ENCODE measurements at places on chromosomes 7 and 10.

DNA sequence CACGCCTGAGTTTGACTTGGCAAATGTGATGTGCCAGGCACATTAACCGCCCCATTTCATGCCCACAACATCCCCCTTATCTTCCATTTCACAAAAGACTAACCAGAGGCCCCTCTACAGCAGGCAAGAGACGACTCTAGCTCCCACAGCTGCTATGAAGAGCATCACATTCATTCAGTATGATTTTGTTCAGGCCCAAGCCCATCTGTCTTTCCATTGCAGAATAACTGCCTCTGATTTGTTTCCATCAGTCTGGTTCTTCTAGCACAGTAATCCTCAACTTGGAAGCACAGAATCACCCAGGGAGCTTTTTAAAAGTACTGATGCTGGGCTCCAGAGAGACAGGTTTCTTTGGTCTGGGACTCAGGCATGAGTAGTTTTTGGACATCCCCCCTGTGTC, 169.7 kb downstream of the NEURL1 start:
- no peak for DNase-seq

DNA sequence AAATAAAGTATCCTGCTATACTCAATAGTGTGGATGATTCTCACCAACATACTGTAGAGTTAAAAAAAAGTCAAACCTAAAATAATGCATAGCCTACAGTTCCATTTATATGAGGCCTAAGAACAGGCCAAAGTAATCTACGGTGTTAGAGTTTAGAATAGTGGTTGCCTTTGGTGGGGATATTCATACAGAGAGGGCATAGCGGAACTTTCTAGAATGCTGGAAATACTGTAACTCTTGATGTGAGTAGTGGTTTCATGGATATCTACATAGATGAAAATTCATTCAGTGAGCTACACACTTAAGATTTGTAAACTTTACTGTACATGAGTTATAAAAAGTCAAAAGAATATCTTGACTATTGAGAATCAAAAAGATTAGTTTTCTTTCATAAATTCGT, 349.9 kb upstream of the NFE2L3 start:
- no peak for DNase-seq

DNA sequence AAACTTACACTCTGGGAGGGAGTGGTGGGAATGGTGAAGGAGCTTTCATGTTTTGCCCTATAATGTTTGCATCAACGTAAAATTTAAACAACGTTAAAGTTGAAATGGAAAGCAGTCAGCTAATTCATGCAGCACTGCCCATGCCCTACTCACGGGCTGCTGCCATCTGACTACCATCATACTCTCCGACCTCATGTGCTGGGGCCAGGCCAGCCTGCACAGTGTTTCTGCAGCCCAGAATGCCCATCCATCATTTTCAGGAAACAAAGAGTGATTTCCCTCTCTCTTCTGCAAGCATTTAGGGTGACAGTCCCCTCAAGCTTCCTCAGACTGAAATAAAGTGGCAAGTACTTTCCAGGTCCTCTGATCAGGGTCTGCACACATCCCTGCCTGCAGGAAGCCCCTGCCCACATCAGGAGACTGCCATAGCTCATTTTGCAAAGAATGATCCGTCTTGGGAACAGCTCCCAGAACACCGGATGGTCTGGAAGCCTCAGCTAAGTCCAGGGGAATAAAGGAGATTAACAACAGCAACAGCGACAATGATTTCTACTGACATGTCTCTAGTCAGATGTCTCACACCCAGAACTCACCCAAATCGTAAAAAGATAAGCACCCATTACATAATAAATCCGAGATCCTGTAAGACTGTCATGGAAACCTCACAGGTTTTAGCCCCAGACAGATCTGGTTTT, 40.3 kb downstream of the ARHGAP22 start:
- DNase-seq, result no peak

DNA sequence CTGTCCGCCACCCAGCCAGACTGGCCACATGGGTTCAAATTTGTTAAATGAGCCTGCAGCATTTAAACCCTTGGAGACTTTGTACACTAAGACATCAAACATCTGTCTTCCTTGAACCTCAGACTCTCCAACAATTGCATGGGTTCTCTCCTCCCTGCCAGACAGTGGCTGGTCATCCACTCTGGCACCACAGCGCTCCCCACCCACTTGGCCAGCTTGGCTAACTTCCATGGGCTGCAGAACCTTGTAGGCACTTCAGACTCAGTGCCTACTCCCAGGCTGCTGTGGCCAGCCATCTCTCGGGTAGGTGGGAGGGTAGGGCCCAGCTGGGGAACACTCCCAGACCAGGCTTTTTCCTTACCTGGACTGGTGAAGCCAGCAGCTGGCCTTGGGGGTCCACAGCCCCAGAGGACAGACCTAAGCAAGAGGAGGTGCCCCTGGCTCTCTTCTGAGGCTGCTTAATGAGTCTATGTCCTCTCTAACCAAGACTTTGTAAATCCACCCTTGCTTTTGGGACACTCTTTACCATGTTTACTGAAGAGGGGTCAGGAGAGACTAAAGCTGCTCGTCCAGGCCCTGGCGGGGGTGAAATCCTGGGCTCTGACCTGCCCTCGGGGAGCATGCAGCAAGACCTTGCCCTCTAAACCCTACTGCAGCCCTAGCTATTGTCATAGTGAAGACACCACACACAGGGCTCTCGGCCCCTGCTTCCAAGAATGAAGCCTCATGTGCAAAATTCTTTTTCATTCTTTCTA, 82.7 kb downstream of the ARHGAP22 start:
- no peak for DNase-seq

- DNase-seq, result no peak
Measured at GRCh38 chr7:90520484-90520883, 51.0 kb downstream of the PTTG1IP2 start.

DNA sequence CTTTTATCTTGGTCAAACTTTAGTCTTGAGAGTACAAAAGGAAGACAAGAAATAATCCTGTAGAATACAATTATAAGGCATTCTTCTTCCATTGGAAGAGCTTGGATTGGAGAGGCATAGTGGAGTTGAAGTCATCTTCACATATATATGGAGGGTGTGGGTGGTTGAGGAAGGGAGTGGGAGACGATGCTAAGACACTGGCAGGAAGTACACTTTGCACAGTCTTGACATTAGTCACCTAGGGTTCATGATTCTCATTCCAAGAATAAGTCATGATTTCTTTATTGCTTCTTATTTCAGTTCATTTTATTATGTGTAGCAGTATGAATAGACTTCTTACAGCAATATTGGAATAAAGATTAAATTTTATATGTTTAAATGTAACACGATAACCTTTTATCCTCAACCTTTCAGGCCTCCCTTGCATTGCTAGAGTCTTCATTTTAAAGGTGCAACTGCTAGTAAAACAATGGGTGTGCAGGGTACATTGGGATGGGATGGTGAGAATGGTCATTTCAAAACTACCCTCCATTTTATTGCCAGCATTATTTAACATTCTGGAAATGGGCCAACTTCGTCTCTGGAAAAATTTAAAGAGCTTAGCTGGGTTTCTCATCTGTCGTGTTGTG, 12.3 kb upstream of the SLC26A3 start:
- no peak for DNase-seq

DNA sequence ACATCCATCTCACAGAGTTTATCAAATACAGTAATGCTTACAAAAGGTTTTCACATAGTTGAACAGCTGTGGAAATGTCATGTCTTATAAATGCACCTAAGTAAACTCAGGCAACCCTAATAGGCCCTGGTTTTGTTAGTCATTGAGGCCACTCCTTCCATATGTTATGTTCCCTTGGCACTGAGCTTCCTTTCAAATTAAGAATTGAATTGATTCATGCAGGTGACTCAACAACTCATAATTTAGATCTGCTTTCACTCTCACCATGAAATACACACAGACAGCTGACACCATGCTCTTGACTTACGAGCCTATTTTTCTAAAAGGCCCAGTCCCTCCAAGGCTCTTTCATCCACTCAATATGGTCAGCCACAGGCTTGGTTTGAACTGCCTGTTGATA, 476.9 kb downstream of the KCNMA1 start:
- peak; percentile 92 for DNase-seq

DNA sequence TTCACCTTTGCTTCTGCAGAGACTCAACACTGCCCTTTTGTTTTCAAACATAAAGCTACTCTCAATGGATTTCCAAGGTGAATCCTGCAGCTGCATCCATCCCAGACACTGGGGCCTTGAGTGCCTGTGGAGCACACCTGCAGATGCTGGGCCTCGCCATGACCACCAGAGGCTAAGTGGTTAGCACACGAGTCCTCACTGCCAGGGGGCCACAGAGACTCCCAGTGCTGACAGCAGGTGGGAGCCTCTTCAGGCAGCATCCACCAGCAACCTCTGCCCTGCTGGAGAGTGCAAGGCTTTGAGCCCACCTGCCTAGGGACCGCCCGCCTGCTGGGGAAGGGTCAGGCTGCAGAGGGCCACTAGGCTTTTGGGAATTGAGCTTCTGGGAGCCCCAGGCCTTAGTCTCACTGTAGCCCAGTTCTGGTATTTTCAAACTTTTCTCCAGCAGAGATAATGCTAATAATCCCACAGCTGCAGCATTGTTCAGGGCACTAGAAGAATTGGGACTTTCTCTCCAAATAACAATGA, 9.4 kb upstream of the HPS1 start:
- no peak for DNase-seq

DNA sequence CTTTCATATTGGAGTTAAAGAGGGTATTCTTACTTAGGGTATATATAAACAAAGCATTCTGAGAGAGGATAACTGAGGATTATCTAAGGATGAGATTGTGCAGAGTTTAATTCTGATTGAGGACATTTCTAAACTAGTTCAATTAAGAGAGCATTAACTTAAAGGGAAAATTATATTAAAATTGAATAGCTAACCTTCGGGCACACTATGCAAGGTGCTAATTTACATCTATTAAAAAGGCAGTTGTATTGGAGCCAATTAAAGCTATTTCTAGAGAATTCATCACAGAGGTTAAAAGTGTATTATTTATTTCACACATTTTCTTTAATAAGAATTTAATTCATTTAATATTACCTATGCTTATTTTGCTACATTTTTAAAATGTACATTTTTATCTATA, 17.0 kb upstream of the PIK3CG start:
- DNase-seq, result no peak

GRCh38 chr10:112394475-112394875, 20.6 kb downstream of the ACSL5 start:
- no peak for DNase-seq

- DNase-seq, result no peak
Measured at GRCh38 chr10:14671386-14671831, 103.3 kb downstream of the FAM107B start.

DNA sequence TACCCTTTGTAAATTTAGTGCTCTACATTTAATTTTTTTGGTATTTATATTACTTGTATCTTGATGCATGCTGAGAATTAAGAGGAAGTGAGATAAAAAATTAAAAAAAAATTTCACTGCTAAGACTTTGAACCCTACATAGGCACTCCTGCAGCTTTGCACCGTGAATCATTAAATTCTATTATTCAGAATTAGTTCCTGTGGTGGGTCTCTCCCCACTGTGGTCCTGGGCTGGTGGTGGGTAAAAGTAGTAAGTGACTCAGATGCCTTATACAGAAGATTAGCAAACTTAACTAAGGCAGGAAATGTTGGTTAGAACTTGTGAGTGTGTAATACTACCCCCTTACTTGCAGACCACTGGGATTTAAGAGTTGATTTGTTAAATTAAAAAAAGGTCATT, 72.6 kb downstream of the AP3M1 start:
- DNase-seq, result no peak

- no peak for DNase-seq
Measured at GRCh38 chr7:112929421-112929820, 139.2 kb upstream of the TMEM168 start.

DNA sequence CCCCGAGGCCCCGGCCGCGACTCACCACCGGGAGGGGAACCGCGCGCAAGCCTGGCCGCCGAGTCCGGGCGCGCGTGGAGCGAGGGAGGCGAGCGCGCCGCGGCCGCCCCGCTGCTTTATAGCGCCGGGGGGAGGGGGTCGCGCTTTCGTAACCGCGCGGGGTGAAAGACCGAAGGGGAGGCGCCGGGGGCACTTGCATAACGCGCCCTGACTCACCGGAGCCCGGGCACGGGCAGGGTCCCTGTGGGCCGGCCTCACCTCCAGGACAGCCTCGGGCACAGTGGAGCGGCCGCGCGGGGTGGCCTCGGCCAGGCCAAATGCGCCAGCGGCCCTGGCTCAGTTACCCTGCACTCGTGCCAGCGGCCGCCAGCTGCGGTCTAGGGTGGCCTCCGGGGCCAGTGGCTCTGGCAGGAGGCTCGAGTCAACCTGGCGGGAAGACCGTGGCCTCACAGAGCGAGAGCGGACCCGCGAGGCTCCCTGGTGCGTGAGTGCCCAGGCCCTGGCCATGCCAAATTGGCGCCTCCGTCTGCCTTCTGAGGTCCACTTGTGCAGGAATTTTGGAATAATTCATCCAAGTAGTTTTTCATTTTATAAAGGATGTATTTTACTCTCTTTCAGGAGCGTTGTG, at the start of gene RBP4:
RBP4 (minus strand) TSS at position 90 of the 628 bp plus-strand sequence. CDS start 207 bp downstream, outside the sequence.
- DNase-seq, result no peak

DNA sequence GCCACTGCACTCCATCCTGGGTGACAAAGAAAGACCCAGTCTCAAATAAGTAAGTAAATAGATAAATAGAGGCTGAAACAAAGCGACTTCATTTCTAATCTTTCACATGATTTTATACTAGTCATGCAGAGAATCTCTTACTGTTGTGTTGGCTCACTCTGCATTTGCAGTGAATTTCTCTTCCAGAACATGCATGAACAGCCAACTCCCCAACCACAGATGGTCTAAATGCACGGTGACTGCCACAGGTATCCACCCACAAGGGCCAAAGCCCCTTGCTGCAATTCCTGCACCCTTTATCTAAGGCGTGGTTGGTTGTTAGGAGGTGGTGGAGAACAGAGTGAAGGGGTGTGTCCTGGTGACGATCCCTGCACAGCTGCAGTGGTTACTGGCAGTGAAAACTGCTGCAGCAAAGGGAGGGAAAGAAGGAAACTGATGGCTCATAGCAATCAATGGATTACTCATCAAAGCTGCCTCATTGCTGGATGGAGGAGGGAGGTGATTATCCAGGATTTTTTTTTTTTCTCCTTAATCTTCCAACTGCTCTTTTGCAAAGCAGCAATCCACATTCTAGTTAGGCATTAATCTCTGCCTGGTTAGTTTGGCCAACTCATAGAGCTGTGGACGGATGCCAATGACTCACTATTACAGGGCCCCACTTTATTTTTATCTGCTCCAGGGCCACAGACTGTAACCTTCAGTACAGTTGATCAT, 50.6 kb downstream of the PRTFDC1 start:
- DNase-seq, result no peak

DNA sequence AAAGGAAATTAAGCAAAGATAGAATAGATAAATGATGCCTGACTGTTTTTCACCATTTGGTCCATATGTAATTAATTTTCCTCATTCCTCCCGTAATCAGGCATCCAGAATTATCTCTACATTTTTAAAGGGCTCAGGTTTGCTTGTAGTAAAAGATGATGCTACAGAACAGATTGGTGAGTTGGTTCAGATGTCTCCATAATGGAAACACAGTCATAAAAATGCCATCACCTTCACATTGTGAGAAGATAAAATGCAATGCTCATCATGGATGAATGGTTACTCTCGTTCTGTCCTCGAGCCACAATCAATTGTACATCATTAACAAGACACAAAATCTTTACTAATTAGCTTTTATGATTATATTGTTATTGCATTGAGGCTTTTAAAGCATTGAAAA, 64.9 kb upstream of the CELF2 start:
- no peak for DNase-seq
